Left renal cortex interstitium (tissue), 4 donors: ENCODE measurements at places on chromosomes 16 and 17.

GRCh38 chr17:43660816-43661493 is 767 bp downstream of the MEOX1 start:
- no peak for DNase-seq

DNA sequence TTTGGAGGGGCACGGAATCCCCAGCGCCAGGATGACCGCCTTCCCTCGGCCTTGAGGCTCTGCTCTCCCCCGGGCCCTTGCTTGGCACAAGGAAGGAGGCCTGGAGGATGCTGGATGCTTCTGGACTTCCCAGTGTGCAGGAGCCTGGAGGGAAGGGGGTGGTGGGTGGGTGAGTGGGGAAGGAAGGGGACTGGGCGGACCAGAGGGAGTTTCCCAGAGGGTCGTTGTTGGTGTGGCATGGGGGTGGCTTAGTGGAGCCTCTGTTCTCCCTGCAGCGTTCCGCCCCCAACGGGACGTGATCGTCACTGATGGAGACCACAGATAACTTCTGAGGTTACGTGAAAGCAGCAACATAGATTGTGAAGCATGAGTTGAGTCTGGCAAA is 140.0 kb downstream of the IRF8 start:
- no peak for DNase-seq

GRCh38 chr16:61263400-61263799 is 772.8 kb downstream of the CDH8 start:
- DNase-seq: no peak

GRCh38 chr17:4098521-4099209 is 44.2 kb downstream of the ZZEF1 start:
- no peak for DNase-seq

GRCh38 chr16:17252064-17252463 is 218.7 kb downstream of the XYLT1 start:
- DNase-seq: no peak

GRCh38 chr16:27646806-27647205 is 96.9 kb downstream of the KATNIP start:
- no peak for DNase-seq

DNA sequence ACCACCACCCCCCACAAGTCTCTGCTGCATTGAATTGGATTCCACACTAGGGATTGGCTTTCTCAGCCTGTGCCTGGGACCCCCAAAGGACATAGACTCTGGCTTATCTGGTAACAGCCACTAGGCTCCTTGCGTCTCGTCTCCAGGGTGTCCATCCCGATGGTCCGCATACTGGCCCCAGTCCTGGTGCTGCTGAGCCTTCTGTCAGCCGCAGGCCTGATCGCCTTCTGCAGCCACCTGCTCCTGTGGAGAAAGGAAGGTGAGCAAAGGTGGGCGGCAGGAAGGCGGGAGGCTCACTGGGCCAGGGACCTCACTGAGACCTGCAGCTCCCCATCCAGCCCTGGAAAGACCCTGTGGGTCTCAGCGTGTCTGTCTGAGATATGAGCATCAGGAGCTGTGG is 8.1 kb downstream of the CD300LG start:
- no peak for DNase-seq

DNA sequence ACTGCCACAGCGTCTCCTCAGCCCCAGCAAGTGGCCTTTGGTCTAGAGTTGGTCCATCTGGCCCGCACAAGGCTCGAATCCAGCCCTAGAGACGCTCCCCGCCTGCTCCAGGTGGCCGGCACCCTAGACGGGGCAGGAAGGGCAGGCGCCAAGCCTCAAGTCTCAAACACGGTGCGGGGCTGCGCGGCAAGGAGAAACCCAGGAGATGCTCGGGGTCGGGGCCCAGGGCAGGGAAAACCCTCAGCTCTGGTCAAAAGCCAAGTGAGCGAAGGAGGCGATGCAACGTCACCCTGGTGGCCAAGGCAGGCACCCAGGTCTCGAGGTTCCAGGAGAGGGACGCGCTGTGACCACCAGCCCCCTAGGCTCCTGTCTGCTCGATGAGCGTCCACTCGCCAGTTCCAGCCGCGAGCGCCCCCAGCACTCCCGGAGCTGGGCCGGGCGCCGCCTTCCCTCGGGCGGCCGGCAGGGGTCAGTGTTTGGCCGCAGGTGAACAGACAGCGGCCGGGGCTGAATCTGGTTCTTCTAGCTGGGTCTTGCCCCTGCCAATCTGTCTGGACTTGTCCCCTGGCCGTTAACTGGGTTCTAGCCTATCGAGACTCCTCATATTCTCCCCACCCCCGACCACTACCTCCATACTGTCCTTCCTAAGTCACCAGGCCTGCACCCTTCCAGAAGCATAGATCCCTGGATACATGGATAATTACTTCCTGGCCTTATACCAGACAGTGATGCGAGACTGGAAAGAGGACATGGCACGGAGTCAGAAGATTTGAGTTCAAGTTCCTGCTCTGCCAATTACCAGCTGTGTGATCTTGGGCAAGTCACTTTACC is 44.0 kb downstream of the PRAC1 start:
- no peak for DNase-seq

GRCh38 chr16:88418869-88419268 is 34.2 kb upstream of the ZFPM1 start:
- no peak for DNase-seq

DNA sequence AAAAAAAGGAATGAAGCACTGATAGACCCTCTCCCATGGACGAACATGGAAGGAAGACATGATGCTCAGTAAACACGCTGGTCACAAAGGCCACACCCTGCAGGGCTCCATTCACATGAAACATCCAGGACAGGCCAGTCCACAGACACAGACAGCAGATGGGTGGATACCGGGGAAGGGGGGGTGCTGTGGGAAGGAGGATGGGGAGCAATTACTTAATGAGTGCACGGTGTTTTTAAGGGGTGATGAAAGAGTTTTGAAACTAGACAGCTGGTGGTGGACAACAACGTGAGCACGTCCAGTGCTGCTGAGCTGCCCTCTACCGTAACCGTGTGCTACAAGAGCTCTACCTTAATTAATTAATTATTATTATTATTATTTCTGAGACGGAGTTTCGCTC is 6.0 kb upstream of the SLC16A3 start:
- no peak for DNase-seq

GRCh38 chr16:78583441-78583840 is 484.0 kb downstream of the WWOX start:
- no peak for DNase-seq

GRCh38 chr17:27466376-27466742 is 10.1 kb downstream of the KSR1 start:
- DNase-seq: no peak

DNA sequence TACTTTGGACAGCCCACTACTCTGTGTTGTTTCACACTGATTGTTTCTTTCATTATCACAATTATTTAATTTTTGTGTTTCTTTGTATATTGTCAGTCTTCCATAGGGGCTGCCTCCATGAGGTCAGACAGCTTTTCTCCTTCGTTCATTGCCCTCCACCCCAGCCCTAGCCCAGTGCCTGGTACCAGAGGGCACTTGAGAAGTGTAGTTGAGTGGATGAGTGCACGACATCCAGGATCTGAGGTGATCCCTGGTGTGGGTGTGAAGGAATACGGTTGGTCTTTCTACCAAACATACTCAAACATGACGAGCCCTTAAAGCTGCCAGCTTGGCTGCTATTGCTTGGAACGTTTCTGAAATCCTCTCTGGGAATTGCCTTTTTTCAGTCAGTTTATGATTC is 37.9 kb downstream of the DHRS7B start:
- DNase-seq: no peak

- DNase-seq: no peak
These were observed 25.8 kb downstream of the PIK3R5 start for GRCh38 chr17:8939496-8940334.

GRCh38 chr17:77210331-77210730 is 69.6 kb downstream of the SEC14L1 start:
- DNase-seq: no peak

DNA sequence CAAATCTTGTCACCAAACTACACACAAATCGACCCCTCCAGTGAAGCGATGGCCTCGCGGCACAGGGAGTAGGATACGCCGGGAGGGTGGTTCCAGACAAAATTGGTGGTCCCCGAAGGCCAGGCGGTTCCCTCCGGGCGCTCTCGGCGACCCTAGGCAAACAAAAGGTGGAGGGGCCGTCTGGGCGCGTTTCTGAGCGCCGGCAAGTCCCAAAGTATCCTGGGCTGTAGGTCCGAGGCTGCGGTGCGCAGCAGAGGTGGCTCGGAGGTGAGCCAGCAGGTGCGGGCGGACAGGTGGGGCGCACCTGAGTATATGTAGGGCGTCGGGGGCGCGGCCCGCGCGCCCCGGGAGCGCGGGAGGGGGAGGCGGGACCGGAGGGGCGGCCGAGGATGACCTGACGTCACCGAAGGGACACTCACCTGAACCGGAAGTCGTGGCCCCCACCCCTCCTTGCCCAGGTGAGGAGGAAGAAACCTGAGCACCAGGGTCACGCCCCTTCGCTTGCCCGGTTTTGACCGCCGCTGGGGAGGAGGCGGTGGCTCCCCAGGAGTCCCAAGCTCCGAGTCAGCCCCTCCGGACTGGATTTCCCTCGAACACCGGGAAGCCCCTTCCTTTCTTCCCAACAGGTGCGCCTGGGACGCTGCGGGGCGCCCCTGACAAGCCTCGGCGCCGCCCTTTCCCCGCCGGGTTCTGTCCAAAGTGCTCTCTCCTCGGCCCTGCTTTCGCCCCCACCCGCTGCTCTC is at the start of gene CLDN7:
TSS of gene CLDN7 (minus strand) at position 287 of the 743 bp plus-strand sequence. CDS start 435 bp downstream, outside the sequence.
- no peak for DNase-seq

DNA sequence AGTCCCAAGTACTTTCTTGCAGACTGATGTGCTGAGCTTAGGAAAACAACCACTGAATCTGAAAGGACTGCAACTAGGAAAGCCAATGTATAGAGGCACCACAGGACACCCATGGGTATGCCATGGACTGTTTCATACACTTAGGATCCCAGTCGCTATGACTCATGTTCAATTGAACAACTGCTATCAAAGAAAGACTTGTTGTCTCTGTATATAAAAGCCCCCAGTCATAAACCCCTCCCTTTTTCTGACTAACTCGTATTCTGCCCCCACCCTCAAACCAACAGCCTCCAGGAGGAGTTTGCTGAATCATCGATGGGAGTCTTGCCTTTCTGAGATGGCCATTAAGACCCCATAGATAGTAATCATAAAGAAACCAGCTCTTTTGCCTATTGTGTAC is 205.4 kb downstream of the ANKFN1 start:
- no peak for DNase-seq

DNA sequence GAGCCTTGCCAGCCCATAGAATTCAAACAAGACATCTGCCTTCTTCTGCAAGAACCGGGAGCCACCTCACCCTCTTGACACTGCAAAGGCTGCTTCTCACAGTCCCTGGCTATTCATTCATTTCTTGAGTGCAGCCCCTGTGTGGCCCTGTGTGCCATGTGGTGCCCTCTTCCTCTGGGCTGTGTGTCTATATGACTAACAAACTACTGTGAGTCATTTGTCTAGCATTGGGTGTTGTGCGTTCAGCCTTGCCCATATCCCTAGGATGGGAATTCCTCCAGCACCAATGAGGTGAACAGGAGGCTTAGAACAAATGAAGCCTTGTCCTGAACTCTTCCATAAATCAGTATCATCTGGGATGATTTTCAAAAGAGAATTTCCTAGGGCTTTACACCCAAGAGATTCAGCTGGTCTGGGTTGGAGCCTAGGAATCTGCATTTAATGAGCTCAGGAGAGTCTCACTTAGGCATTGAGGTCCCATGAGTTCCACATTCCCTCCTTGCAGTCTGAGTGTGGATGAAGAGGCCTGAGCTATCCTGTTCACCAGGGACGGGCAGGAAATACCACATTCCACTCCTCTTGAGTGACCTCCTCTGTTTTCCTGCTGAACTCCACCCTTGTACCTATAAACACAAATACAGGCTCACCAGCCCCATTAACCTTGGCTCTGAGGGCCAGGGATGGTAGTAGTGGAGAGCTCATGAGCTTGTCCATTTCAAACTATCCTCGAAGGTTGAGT is 308.7 kb upstream of the N4BP1 start:
- DNase-seq: no peak

- DNase-seq: no peak
These were observed 9.5 kb downstream of the XPO6 start for GRCh38 chr16:28202147-28202746.

- DNase-seq: no peak
These were observed 83.8 kb downstream of the NETO2 start for GRCh38 chr16:47059991-47060390.

GRCh38 chr17:58083491-58084316 is 485 bp downstream of the DYNLL2 start:
- peak; percentile 29 for DNase-seq

DNA sequence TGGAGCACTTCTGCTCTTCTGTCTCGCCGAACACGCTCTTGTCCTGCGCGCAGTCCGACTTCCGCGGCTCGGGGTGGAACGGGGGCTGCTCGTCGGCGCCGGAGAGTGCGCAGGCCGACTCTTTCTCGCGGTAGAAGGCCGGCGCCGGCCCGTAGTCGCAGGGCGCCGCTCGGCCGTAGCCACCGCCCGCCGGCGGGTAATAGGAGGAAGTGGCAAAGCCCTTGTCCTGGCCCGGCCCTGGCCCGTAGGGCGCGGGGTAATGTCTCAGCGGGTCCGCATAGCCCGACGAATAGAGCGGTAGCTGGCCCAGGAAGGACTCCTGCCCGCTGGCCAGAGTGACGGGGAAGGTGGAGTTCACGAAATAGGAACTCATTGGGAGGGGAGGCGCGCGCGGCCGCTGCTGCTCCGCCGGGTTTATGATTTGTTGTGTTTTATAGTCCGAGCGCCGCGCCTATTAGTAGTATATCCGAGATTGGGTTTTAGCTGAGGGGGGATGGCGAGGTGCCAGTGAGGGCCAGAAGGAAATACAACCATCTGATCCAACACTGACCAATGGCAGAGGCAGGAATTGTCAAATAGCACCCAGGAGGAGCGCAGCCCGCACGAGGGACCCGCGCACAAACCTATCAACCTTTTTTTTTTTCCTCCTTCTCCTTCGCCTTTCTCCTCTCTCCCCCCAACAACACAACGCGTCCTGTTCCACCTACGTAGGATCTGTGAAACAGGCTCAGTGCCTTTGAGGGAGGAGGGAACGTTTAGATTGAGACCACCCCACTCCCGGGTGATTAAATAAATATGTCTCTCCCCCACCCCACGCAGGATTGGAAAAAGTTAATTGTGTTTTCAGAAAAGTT is 4.4 kb upstream of the HOXB5 start:
- DNase-seq: no peak

DNA sequence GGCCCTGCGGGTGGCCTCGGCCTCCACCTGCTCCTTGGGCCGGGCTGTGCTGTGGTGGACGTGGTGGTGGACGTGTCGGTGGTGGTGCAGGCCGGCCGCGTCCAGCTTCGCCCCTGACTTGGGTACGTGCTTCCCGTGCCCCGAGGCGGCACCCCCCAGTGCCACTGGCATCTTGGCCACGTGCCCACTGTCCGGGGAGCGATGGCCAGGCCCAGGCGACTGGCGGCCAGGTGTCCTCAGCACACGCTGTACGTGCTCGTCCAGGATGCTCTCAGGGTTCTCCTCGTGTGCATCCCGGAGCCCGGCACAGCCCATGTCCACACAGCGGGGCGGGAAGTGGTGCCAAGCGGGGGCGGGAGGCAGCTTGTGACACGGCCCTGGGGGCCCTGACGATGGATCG is 14.9 kb downstream of the PDIA2 start:
- no peak for DNase-seq

- no peak for DNase-seq
These were observed 172.9 kb downstream of the FTO start for GRCh38 chr16:53876811-53877210.

- DNase-seq: no peak
These were observed 1.3 kb upstream of the ZNF821 start for GRCh38 chr16:71885261-71885650.
